NCI-H2081 (cell line): ENCODE measurements at places on chromosomes 1 and 21.
A peak's percentile ranks its signal among the peaks of the same experiment; 100 is the strongest.

DNA sequence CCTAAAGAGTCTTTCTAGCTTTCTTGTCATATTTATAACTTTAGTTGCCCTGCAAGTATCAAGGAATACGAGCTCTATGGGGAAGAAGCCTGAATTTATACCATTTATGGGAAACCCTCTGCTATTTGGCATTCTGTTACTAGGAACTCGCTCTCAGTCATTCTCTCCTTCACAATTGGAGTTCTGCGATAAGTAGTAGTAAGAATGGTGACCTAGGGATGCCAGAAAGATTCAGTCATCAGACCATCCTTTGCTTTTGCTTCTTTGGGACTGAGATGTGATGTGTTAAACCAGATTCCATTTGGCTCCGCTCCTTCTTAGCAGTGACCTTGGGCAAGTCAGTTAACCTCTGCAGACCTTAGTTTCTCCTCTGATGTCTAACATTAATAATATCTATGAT lies 256.5 kb downstream of the FGGY start:
- no peak for DNase-seq

DNA sequence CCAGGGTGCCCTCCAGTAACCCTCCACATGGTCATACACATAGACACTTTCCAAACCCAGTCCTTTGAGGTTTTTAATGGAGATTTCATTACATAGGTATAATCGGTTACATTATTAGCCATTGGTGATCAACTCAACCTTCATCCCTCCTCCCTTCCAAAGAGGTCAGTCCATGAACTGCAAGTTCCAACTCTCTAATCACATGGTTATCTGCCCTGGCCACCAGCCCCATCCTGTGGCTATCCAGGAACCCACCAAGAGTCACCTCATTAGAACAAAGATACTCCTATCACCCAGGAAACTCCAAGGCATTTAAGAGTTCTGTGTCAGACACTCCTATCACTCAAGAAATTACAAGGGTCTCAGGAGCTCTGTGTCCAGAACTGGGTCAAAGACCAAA lies 12.2 kb downstream of the ATP1A4 start:
- DNase-seq = no peak

- DNase-seq = no peak
Observed at GRCh38 chr1:2934642-2935081, 86.6 kb upstream of the ACTRT2 start.

GRCh38 chr1:94098585-94099111 lies 22.3 kb downstream of the ABCA4 start:
- no peak for DNase-seq

DNA sequence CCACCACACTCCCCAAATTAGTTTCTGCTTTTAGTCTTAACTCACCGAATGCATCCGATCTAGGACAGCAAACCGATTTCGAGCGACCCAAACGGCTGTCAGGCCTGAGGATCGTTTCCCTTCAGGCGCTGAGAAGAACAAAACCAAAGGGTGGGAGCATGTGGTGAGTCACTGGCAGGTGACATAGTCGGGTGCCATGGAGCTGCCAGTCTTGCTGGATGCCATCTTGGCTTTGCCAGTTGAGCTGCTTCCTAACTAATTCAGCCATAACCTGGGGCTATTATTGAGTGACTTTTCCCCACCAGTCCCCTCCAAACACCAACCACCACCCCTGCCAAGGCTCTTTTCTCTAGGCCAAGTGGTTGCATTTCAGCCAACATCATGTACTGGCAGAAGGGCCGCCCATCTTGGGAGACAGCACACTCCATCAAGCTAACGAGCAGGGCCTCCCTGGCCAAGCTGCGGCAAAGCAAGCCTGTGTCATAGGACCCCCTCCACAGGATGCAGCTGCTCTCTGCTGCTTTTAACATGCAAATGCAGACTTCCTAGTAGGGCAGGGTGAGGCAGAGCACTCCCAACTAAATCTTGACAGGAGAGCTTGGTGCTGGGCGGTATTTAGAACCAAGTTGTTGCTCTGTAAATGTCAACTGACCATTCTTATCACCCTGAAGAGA lies 22.3 kb upstream of the PEX19 start:
- DNase-seq = peak; percentile 19

GRCh38 chr1:246680190-246680589 lies 44.0 kb upstream of the SCCPDH start:
- no peak for DNase-seq

- no peak for DNase-seq
Observed at GRCh38 chr1:66247415-66248208, 286.3 kb upstream of the SGIP1 start.

DNA sequence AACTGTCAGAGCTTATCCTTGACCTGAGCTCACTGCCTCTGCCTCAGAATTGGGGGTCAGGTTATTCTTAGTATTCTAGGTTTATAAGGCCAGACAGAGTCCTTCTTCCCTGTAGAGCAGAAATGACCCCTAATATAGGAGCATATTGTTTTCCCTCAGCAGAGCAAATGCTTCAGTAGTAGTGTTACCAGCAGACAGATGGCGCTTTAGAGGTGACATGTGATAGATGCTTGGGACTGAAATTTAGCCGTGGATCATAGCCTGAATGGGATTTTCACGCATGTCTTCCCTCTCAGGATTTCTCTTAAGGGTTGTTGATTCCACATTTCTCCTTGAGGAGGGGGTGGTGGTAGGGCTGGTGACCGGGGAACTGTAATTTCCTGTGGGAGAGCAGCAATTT lies 24.5 kb downstream of the ADARB1 start:
- DNase-seq = no peak

GRCh38 chr1:246110343-246111219 lies 396.5 kb downstream of the SMYD3 start:
- no peak for DNase-seq
